ENCODE measurements at places on chromosomes 1 and 21.
A peak's percentile ranks its signal among the peaks of the same experiment; 100 is the strongest.

DNA sequence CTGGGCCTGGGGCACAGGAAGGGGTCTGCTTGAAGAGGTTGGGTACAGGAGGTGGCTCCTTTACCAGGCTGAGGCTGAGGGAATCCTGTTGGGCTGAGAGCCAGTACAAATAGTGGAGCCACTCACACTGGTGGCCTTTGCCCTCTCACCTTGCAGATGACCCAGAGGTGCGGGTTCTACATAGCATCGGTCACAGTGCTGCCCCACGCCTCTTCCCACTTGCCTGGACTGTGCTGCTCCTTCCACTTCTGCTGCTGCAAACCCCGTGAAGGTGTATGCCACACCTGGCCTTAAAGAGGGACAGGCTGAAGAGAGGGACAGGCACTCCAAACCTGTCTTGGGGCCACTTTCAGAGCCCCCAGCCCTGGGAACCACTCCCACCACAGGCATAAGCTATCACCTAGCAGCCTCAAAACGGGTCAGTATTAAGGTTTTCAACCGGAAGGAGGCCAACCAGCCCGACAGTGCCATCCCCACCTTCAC is 1.8 kb upstream of the SLC50A1 start:
- no peak for DNase-seq

DNA sequence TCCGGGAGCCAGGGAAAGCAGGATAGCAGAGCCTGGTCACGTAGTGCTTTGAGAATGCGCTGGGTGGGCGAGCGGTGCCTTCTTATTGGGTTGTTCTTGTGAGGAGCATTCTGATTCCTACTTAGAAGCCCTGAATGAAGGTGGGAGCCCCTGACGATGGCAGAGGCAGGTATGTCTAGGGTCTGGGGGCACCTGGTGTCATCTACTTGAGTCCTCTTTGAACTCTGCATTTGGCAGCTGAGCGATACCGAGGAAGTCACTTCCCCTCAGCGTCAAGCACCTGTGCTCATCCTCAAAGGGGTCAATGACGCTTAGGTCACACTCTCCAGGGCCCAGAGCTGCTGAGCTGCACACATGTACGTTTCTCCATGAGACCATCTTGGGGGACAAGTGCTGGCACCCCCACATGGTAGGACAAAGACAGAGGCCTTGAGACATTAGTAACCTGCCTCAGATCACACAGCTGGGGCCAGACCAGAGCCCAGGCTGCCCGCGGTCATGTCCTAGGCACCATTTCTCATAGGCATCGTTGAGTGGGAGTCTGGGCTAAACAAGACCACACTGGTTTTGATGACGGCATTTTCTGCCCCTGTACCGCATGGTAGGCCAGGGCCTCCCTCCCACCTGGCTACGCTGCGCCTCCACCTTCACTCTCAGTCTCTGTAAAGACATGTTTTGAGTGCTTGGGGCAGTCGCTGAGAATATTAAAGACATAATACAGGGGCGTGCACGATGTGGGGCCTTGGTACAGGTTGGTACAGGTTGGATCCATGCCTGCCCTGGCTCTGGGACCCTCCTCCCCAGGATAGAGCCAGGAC is 69.1 kb upstream of the ABCG1 start:
- no peak for DNase-seq

DNA sequence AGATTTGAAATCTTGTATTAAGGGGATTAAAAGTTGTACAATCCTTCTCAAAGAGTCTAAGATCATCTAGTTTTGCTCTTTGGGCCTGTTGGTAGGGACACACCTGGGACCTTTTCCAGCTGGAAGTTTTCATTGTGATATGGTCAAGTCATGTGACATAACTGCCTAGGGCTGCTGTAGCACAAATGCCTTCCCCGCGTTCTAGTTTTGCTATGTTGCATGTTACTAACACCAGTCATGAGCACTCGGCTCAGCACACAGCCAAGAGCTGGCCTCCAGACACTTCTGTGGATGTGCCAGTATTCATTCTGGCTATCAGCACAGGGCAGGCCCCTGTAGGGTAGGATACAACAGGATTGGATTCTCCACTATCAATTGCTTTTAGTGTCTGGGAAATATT is 14.6 kb upstream of the FLG2 start:
- DNase-seq = no peak

- peak; percentile 58 for DNase-seq
These were observed 107.6 kb downstream of the CCDC185 start for GRCh38 chr1:223500560-223501425.

DNA sequence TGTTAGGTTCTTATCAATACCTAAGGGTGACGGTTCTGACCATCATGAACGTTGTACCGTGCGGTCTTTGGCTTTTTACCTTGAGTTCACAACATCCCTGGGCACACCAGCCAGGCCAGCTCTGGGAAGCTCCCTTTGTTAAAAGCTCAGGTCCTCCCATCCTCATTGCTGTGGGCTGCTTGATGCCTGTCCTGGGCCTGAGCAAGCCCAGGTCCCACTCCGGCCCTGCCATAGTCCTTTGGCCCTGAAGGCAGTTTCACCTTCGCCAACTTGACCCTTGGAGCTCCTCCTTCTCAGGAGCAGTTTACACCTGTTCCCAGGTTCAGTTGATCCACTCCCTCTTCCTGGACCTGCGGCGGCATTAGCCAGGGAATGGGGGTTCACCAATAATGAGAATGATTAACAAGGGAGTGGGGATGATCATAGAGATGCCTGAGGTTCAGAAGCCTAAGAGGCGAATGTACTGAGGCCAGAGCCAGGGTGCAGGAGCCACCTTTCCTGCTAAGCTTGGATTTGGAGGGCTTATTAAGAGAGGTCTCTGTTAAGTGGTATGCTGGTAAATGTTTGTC is 40.2 kb downstream of the DHCR24 start:
- DNase-seq = no peak

DNA sequence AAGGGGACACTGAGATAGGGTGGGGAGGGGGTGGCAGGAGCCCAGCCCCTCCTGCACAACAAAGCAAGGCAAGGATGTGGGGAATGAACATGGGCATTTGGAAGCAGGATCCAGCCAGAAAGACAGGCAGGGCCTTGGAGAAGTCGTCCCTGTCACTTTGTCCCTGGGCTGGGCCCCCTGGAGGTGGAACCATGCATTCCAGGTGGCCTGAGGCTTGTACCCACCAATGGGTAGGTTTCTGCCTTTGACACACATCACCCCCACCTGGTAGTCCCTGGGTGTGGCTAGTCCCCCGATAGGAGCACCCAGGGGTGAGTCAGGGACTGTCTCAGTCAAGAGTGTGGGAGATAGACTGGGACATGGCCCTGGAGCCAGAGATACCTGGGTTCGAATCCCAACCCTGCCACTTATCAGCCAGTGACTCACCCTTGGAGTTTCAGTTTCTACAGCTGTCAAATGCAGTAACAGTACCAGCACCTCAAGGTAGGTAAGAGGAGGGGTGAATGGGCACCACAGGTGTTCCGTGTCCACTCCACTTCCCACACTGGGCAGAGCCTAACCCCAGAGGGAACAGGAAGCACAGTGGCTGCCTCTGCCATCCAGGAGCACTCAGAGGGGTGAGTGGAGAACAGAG is 10.0 kb downstream of the PLA2G2D start:
- DNase-seq = no peak

DNA sequence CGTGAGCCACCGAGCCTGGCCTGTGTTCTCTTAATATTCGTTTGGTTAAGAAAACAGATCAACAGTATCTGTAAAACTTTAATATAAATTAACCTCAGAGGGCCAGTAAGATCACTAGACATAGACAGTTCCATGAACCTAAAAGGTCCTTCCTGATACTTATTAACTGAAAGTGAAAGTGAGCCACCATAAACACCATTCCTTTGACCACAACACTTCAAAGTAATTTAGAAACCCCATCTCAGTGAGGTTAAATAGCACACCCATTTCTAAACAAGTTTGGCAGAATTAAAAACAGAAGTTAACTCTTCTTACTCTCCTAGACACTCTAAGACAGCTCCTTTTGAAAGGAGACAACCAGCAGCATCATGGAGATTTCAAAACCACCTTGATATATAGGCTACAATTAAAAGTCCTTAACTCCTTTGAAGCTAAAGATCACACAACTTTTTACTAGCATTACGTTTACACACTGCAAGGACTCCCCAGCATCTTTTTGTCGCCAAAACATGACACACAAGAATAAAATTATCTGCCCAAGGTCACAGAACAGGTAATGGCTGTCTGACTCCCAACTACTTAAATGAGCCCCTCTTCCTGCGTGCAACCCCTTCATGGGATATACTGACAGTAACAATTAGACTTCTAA is 2.2 kb downstream of the RNF19B start:
- DNase-seq = peak; percentile 33

GRCh38 chr1:172613294-172613693 is 45.6 kb upstream of the FASLG start:
- no peak for DNase-seq

DNA sequence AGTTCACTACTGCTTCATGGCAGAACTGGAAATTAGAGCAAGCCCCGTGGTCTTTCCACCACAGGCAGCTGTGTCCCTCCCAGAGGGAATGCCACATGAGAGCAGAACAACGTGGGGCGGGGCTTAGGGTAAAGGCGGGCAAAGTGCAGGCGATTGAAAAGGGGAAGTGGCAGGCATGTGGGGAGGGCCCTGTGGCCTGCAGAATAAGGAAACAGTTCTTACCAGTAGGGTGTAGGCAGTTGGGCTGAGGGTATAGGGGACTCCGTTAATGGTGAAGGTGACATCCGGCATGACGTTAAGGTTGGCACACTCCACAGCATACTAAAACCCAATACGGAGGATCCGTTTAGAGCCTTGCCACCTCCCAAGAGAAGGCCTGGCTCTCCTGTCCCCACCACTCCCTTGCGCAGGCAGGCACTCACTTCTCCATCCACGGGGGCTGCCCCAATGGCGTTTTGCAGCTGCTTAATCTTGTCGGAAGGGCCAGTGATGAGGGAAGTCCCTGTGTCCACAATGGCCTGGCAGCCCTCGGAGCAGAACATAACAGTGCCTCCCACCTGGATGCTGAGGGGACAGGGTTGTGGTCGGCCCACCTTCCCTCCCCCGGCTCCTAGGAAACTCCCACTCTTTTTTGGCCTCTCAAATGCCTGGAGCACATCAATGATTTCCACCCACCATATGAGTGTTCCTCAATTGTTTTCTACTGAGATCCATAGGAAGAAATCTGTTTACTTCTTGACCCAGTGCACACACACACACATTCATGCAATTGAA is 9.1 kb upstream of the RAB7B start:
- no peak for DNase-seq

DNA sequence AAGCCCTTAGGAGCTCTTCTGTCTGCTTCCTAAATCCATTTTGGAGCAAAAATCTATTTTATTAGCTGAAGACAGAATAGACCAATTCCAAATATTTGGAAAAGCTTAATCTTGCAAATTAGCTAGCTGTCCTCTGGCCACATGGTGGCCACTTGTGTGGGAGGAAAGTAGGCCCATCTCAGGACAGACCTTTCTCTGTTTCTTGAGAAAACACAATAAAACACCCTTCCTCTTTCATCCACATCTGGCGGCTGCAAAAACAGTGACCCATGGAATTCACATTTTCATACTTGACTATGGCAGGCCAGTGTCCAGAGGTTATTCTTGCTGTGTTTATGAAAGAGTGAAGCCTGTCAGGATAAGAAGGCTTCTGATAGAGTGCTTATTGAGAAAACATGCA is 275.6 kb downstream of the PLPP3 start:
- DNase-seq = no peak

DNA sequence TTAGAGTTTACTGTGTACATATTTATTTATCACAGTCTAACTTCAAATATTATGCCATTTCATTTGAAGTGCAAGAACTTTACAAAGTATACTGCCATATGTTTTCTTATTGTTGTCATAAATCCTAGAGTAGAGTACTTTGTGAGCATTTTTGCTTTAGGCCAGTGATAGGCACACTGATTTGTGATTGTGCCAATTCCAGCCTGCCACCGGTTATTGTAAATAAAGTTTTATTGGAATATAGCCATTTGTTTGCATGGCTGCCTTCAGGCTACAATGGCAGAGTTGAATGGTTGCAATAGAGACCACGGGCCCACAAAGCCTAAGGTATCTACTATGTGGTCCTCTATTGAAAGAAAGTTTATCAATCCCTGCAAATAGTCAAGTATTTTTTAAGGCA is 175.8 kb upstream of the GALNT2 start:
- no peak for DNase-seq

DNA sequence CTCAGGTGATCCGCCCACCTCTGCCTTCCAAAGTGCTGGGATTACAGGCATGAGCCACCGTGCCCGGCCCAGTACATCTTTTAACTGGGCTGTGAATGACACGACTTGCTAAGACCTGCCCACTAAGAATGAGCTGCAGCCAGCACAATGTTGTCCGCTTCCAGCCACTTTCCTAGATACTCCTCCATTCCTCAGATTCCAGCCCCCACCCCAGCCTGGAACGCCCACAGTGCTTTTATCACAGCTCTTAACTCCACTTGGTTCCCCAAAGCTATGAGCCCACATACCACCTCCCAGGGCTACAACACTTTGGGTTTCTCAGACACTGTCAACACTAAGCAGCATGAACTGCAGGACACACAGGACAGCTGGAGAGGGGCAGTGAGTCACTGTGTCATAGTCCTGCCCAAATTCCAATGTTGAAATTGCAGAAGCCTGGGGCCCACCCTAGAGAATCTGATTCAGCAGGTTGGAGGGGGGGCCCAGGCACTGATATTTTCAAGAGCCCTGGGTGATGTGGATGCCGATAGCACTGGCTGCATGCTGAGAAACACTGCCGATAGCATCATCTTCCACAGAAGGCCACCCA is 58.0 kb downstream of the ACBD3 start:
- DNase-seq = no peak

GRCh38 chr1:64486193-64486592 is 16.3 kb downstream of the CACHD1 start:
- no peak for DNase-seq

DNA sequence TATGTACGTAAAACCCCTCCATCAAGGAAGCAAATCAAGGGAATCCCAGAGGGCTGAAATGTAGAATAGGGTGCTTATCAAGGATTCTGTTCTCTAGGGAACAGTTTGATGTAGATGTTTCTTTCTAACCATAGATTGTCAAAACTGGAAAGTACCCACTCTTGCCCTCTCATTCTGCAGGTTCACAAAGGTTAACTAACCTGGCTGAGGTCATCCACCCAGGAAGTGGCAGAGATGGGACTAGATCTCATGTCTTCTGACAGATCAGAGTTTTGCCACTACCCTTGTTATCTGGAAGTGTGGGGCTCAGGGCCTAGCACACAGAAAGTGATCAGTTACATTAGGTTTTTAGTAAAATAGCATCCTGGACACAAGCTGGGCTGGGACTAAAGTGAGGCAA is 47.4 kb downstream of the GFI1 start:
- DNase-seq = no peak

Data from ACHN (cell line).